ENCODE measurements at places on chromosomes 4 and X.

DNA sequence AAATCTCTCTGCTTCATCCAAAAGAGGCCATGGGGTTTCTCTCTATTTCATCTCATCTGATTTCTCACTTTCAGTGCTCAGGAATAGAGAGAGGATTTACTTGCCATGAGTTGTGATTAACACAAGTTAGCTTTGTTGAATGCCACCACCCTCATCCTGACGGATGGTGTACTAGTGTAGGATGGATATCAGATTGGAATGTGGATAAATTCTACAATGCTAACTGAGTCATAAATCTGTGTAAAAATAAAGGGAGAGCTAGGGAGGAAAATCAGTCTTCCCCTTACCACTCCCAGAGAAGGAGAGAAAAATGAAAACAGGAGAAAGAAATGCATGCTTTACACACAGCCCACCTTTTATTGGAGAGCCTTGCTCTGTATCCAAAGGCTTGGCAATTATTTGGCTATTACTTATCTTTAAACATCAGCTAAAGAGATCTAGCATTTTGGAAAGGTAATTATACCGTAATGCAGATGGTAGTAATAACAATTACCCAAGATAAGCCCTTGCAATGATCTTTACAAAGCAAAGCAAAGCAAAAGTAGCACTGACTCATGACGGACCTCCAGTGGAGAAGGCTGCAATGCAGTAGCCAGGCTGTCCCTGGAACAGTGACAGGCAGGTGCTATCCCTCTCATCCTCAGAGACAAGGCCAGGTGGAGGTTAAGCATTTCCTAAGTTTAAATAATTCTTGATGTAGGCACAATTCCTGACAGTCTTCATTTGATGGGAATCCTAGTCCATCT, 306.3 kb upstream of the PPARGC1A start:
- no peak for DNase-seq

GRCh38 chrX:48083212-48083611, 11.8 kb upstream of the ZNF630 start:
- DNase-seq: peak; percentile 0

GRCh38 chrX:40318801-40319200, 221.0 kb upstream of the BCOR start:
- DNase-seq: no peak

GRCh38 chr4:76753814-76754213, 144.1 kb downstream of the SOWAHB start:
- DNase-seq: no peak

- DNase-seq: no peak
Observed at GRCh38 chr4:165443276-165443675, 64.5 kb downstream of the CPE start.

GRCh38 chr4:83340692-83341343, 6.2 kb upstream of the HPSE start:
- no peak for DNase-seq

DNA sequence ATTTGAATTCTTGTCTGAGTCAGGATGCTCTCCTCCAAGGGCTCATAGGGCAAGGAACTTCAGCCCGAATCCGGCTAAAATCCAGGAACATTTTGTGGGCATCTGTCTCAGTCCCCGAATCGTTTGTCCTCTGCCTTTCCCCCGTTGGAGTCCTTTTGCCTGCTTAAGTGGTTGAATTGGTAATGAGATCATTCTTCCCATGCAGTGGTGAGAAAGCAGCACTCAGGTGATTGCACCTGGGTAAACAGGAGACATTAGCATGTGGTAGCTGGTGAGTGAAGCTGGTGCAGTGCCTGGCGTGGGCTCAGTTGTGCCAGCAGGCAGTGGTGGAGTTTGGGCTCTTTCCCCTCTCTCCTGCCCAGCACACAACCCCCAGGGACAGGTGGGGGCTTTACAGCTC, 61.9 kb upstream of the MTM1 start:
- DNase-seq: no peak

DNA sequence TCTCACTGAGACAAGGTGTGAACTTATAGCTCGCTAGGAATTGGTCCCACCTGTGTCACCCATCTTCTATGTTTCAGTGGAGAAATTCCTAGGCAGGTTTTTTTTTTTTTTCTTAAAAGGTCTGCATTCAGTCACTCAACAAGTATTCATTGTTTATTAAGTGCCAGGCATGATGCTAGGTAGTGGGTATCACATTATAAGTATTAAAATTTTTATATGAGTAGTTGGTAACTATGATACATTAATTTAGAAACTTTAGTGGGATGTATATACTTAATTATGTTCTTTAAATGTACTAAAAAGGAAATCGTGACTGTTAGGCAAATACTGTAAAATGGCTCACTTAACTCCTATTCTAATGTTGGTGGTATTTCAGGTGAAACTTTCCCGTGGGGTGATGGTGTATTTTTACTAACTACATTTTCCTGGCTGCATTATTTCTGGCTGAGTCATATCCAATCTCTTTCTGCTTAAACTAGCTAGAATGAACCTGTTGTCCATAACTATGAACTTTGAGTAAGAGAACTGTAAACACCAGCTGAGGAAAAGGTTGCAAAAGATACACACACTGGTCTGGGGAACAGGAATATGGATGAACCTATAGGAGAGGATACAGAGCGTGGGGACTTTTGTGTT, 49.3 kb upstream of the MED14 start:
- DNase-seq: no peak

DNA sequence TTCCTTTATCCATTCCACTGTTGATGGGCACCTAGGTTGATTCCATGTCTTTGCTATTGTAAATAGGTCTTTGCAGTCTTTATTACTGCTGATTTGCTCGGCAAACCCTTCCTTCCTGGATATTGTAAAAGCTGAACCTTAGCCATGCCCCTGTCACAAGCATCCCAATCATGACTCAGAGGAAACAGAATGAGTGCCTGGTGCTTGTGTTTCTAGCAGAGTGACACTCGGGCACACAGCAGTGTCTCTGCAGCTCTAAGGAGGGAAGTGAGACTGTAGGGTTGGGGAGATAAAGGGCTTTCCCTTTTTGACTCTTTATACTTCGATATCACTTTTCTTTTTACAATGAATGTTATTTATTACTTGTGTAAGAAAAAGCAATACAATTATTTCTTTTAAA, 83.3 kb downstream of the AKAP4 start:
- DNase-seq: no peak

GRCh38 chr4:14934704-14935390, 67.4 kb upstream of the CPEB2 start:
- DNase-seq: no peak

GRCh38 chr4:122884499-122884898, 37.9 kb downstream of the NUDT6 start:
- DNase-seq: no peak

DNA sequence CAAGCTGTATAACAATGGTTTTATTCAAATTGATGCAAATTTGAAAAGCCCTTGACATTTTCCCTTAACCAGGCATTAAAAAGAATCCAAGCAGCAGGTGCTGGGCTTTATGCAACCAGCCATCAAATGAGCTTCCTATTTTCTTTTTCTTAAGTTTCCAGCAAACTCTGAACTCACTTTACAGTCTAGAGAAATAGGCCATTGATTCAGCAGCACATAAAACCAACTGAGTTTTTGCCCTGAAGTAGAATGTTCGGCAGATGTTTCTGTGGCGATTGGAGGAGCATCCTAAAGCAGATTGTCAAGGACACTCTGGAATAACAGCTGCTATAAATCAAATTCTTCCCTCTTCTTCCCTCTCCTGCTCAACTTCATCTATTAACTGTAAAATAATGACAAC, 582.8 kb upstream of the CPEB2 start:
- DNase-seq: no peak

DNA sequence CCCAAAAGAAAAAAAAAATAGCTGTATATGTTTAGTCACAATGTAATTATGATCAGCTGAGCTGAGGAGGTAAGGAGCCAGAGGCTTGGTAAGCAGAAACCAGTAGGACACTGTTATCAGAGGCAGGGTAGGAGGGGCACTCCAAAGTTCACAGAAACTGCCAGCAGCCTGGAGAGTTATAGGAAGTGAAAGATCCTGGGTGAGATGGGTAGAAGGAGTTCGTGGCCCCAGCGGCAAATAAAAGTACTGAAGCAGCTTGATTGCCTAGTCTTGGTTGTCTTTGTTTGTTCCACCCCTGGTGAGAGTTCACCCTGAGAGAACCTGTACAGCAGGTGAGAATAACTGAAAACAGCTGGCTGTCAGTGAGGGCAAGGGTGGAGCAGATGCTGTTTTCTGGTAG, 340.8 kb downstream of the ADGRL3 start:
- no peak for DNase-seq

GRCh38 chr4:110635163-110635865, 12.4 kb upstream of the PITX2 start:
- DNase-seq: no peak

DNA sequence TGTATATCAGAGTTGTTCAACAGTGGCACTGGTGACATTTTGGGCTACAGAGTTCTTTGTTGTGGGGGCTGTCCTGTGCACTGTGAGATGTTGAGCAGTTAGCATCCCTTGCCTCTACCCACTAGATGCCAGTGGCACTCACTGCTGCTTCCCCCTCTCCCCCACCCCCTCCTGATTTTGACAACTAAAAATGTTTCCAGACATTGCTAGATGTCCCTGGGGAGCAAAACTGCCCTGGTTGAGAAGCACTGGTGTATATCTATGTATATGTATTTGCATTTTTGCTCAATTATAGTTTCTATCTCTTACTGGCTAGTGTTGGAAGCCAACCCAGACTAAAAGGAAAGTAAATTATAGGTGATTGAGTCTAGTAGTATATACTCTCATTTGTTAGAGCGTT, 2.4 kb downstream of the TMEM131L start:
- DNase-seq: no peak

GRCh38 chr4:154720123-154720522, 23.7 kb upstream of the LRAT start:
- DNase-seq: no peak

DNA sequence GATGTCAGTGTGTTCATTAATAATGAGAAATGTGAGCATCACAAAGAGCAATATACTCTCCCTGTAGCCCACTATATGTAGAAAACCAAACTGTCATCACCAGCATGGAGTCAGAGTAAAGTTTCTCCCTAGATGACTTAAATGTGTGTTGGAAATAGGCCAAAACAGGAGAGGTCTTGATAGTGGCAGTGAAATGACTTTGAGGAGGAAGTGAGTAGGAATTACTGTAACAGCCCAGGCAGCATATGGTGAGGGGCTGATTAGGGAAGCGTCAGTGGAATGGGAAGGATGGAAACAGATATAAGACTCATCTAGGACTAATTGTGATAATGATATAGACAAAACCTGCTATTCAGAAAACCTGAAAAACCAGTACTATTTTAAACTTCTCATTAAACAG, 83.9 kb downstream of the ATXN3L start:
- DNase-seq: no peak

GRCh38 chr4:169012049-169012448, 2.0 kb upstream of the CBR4 start:
- no peak for DNase-seq

GRCh38 chrX:70453024-70453618, 8.5 kb downstream of the DLG3 start:
- no peak for DNase-seq

- no peak for DNase-seq
Observed at GRCh38 chrX:53236025-53236679, 11.1 kb upstream of the KDM5C start.

DNA sequence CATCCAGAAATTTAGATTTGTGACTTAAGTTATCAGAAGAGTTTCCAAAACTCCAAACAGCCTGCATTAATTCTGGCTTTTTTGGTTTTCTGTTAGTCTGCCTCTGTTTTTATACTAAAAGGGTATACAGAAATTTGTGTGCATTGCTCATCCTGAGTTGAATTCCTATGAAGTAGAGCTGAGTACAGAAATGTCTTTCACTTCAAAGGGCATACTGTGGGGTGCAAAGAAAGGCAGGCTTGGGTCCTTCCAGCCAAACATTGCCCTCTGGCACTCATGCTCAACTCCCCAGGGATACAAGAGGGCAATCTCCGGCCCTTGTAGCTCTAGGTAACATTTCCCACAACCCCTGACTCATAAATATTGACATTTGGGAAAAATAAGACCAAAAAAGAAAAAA, 27.6 kb upstream of the TMEM184C start:
- no peak for DNase-seq
